ENCODE measurements at places on chromosomes 4 and X.

GRCh38 chr4:91087743-91088142, 960.5 kb downstream of the CCSER1 start:
- DNase-seq, result no peak

DNA sequence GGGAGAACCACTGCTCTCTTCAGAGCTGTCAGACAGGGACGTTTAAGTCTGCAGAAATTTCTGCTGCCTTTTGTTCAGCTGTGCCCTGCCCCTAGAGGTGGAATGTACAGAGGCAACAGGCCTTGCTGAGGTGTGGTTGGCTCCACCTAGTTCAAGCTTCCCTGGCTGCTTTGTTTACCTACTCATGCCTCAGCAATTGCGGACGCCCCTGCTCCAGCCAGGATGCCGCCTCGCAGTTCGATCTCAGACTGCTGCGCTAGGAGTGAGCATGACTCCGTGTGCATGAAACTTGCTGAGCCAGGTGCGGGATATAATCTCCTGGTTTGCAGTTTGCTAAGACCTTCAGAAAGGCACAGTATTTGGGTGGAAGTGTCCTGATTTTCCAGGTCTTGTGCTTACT, 70.9 kb downstream of the MAGEB5 start:
- DNase-seq, result no peak

GRCh38 chrX:66030505-66031317, 9.2 kb downstream of the VSIG4 start:
- no peak for DNase-seq

- peak; percentile 92 for DNase-seq
These were observed at the start of gene BCOR for GRCh38 chrX:40097504-40098263. Gene BCOR, minus strand, starts transcription at chrX:40097958. Its CDS starts 20,029 bp downstream, at chrX:40077929.

DNA sequence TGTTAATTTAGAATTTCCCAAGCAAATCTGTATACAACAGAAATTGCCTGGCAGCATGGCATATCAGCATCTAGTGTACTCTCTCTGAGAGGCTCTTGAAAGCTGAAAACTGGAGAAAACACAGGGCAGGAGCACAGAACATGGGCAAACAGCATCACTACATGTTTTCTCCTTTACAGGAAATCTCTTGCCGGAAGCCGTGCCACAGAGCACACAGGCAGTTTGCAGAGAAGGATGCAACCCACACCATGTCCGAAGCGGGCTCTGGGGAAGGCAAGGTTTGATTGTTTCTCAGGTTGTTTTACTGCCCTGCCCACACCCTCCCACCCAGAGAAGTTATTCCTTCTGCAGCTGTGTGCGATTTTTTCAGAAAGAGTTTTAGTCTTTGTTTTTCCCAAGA, 41.1 kb upstream of the FAM9C start:
- DNase-seq, result no peak

DNA sequence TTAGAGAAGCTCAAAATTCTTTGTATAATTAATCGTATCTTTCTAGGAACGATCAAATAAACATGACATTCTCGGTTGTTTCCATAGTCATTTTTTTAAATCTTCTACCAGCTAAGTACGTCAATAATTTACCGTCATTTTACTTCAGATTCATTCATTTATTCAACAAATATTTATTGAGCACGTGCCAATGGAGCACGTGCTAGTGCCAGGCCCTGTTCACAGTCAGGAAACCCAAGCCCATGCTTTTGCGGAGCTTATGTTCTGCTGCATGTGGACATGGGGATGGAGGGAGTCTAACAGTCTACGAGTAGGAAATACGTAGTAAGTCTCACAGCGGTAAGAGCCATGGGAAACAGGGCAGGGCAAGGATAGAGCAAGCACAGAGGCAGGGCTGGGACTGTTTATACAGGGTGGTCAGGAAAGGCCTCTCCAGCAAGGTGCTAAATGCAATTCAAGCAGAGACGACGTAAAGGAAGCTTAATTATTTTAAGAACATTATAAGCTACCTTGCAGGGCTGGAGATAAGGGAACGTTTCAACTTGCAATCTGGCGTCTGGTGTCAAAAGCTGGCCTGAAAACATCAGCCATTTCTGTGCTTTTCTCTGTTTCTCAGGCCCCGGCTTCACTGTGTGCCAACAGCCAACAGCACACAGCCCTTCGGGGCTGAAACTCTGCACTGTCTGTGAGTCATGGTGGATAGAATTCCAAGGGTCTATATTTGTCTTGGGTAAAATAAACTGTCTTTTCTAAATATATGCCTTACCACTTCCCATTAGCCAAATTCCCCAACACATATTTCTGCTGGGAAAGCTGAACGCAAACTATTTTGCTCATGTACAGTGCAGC, 517.1 kb upstream of the ZFP42 start:
- DNase-seq, result no peak

GRCh38 chrX:72137846-72138495, 6.3 kb upstream of the RTL5 start:
- DNase-seq, result no peak

DNA sequence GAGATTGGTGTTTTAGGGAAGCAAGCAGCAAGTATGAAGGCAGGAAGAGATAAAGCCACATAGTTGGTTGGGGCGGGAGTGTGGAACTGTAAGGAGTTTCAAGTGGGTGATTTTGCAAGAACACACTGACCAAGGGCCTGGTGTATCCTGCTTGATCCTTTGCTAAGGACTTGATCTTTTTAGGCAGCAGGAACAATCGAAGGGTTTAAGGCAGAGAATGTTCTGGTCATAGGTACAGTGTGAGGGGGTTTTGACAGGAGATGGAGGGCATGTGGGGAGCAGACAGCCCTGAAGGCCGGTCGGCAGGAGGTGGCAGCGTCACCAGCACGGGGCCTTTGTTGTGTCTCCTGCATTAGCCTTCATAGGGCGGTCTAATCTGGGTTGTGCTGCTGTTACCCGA, 54.7 kb downstream of the FAM193A start:
- no peak for DNase-seq

DNA sequence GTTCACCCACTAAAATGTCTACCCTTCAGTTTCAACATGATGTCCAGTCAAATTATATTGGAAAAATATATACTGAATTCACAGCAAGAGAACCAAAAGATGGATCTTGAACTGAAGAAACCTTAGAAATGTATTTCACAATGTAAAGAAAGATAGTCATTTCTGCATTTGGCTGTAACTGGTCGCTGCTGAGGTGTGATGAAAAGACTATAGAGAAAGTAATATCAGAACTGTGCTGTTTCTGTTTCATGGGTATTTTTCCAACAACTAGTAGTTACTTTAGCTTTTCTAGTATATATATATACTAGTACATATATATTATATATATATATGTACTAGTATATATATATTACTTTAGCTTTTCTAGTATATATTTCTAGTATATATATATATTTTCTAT, 91.3 kb downstream of the GPM6A start:
- DNase-seq, result no peak
